Spinal cord (tissue), 10 donors: ENCODE measurements at places on chromosomes 4 and X. TPM values are rescaled to one million over a fixed set of nuclear protein-coding genes. Genes with fewer than 3 reads are reported as not detected.

GRCh38 chr4:63728480-63729177, 680.6 kb downstream of the TECRL start:
- no peak for DNase-seq

GRCh38 chrX:39619182-39620009, 478.4 kb downstream of the BCOR start:
- DNase-seq, result no peak

DNA sequence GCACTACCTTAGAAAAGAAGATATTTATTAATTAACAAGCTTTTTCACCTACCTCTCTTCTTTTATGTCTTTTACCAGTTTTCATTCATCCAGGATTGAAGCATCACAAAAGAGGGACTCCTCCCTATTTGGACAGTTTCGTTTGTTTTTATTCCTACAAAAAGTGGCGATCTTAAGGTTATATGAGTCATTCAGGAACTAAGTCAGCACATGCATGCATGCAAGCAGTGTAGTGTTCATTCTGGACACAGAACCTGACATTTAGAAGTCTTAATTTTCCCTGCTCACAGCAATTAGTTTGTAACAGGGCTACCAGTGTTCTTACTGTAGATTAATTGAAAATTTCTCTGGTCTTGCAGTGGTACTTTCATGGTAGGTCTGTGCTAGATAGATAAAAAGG, 47.9 kb upstream of the QRFPR start:
- no peak for DNase-seq

DNA sequence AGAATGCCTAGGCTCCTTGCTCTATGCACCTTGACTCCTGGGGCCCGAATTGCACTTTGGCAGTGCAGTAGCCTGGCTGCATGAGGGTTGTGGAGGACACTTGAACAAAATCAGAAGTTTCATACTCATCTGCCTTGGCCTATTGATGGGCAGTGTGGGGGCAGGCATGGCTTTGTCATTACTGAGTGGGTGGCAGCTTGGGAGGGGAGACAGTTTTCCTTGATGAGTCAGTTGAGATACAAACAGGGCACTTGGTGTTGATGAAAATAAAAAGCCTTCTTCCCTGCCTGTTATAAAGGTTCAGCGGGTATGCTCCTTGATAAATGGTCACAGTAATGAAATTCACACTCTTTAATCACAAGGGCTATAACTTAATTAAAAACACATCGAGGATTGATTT, 126.8 kb upstream of the MAMLD1 start:
- DNase-seq, result peak; percentile 4

DNA sequence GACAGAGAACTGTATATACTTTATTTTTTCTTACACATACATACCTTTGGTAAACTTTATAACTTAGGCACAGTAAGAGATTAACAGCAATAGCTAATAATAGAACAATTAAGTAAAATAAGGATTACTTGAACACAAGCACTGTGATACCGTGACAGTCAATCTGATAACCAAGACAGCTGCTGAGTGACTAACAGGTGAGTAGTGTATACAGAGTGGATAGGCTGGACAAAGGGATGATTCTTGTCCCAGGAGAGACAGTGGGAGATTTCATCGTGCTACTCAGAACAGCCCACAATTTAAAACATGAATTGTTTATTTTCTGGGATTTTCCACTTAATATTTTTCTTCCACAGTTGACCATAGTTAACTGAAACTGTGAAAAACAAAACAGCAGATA, 411.8 kb downstream of the PPP1R2C start:
- no peak for DNase-seq

DNA sequence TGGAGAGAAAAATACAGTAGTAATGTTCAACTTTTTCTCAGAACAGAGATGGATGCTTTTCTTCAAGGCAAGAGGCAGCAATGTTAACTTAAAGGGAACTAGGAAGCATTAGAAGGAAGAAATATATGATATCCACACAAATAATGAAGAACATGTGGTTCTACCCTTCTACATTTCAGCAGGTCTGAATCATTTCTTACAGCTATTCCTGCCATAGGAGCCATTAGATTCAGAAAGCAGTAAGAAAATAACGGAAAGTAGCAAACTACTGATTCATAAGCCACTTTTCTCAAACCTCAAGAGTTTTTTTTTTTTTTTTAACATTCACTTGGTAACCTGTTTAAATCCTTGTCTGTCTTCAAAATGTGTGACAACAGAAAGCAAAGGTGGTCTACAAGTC, 1251.6 kb upstream of the AGA start:
- DNase-seq, result no peak

DNA sequence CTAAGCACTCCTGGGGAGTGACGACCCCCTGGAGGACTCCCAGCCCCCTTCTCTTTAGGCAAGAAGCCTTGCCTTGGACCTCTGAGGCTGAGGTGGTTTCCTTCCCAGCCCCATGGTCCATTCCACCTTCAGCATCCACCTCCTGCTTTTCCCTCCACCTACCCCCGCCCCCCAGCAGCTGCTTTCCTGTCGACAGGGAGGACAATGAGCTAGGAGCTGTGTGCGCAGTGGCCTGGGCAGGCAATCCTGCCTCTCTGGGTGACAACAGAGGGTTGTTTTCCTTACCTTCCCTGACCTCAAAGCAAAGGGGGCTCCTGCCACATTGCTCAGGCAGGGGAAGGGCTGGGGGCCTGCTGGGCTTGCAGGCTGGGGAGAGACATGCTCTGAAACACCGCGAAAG, 123.5 kb downstream of the BCOR start:
- no peak for DNase-seq

DNA sequence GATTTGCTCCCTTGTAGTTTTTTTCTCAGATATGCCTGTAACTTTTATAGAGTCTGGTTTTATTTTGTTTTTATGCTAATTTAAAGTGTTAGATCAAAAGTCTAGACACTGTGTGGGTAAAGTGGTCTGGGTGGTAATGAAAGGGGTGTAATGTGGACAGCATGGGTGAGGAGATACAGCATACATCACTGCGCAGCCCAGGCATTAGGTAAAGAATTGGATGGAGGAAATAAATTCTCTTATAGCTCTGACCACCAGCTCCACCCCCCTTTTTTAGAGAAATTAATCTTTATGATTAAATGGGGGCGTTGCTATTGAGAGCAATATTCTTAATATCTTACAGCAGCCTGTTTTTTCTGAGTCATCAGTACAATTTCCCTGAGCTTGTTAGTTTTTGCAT, 163.9 kb upstream of the IGFBP7 start:
- DNase-seq, result no peak

GRCh38 chr4:164828955-164829354, 48.0 kb upstream of the APELA start:
- no peak for DNase-seq

DNA sequence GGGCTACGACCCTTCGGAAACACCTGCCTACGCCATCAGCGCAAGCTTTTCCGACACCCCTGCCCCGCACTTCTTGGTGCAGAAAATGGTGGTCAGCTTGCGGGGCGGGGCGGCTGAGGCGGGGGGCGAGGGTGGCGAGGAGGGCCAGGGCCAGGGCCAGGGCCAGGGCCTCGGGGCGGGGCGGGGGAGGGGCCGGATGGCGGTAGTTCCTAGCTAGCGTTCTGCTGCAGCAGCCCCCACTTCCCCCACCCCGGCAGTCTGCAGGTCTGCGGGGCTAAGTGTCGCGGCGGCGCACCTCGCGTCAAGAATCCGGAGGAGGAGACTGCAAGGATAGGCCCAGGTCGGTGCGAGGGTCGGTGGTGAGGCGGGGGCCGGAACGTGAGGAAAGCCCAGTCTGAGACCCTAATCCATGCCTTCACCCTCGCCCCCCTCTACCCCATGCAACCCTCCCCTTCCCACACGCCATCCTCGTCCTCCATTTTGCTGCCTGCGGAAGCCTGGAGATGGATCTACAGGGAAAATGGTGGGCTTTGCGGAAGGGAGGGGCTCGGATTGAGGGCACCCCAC, 600 bp downstream of the BEX4 start:
- DNase-seq, result peak; percentile 79

- DNase-seq, result peak; percentile 1
Observed at GRCh38 chrX:39261446-39262147, 460.3 kb downstream of the MID1IP1 start.

DNA sequence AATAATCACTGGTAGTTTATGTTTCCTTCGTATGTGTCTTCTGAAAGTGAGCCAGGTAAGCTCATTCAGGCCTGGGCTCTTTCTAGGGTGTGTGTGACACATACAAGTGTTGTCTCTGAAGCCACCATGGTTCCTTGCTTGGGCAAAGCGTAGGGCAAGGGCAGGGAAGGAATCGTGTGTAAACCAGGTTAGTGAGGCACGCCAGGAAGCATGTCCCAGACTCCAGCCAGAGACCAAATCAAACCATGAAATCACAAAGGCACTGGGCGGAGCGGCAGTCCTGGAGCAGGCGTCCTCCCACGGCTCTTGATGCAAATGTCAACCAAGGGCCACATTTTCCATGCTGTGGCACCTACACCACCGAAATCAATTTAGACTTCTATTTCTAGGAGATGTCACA, 67.0 kb downstream of the NYX start:
- DNase-seq, result no peak

DNA sequence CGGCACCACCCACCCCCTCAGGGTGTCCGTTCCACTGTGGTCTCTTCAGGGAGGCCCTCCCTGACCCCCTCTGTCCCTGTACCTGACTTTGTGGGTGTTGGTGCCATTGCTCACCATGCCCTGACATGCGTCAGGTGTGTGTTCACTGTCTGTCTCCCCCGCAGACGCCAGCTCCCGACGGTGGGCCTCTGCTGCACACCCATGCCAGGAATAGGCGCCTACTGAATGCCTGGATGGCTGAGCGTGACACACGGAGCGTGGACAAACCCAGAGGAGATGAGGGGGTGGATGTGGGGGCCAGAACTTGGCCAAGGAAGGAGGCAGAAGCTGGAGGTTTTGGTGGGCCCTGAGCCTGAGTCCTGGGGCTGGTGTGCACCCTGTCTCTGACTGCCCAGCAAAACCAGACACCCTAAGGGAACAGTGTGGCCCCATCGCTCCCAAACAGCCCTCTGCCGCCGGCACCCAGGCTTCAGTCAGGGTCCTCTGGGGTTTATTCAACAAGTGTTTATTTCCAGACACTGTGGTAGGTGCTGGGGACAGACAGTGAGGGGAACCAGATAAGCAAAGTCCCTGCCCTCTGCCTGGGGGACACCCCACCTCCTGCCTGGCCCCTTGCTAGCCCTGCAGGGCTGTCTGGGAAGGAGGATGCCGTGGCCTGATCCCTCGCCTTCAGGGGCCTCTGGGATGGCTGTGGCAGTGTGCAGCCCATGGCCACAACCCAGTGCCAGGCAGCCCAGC, 76.9 kb downstream of the WFS1 start:
- no peak for DNase-seq

DNA sequence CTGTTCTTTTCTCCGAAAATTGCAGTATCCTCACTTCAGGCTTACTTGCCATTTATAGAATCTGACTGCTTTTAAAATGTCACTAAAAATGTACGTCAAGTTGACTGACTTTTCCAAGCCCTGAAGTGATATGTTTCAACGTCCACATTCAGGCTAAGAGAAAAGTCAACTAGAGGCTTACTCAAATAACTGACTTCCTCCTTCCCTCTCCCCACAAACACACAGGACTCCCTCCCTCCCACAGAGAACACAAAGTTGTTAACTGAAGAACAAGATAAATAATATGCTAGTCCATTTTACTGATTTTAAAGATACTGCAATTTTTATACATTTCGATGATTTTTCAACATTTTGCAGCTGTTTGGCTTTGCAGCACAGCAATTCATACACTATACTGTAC, 13.8 kb upstream of the CDKL2 start:
- no peak for DNase-seq

- peak; percentile 10 for DNase-seq
Observed at GRCh38 chr4:111717921-111718320, 427.3 kb upstream of the FAM241A start.

DNA sequence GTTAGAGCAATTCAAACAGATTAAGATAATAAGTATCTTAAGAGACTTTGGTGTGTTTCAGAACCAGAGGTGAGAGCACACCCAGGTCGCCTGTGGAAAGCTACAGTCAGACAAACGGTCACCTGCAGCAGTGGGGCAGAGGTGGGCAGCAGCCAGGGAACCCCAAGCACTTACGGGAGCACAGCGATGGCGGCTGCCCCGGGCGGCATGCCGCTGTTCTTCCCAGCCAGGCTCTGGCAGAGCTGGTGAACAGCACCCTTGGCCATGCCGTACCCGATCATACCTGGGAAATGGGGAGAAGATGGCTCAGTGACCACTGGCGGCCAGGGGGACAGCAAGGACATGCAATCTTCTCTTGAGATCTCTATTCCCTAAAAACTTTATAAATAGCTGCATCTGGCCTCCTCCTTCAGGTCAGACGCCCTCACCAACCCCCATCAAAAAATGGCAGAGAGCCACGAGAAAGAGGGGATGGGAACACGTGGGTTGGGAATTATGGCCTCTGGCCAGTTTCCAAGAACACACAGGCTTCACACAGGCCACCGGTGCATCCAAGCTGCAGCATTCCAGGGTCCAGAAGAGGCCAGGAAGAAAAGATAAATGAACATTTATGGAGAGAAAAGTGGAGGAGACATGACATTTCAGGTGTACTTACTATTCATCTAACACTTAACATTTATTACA, 19.7 kb downstream of the QDPR start:
- DNase-seq, result no peak

DNA sequence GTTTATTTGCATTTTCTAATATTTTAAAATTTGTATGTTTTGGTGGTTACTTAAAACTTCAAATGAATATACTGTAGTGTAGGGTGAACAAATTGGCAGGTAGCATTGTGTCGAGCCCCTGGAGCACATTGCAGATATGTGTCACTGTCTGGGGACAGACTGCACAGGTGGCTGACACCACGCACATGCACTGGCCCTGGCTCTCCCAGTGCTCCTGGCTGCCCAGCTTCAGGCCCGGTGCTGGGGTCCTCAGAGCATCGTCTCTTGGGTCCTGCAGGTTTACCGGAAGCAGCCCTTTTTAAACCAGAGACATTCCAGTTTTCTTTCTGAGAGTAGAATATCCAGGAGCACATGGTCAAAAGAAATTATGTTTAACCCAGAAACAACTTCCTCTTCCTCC, 15.6 kb downstream of the BST1 start:
- no peak for DNase-seq

DNA sequence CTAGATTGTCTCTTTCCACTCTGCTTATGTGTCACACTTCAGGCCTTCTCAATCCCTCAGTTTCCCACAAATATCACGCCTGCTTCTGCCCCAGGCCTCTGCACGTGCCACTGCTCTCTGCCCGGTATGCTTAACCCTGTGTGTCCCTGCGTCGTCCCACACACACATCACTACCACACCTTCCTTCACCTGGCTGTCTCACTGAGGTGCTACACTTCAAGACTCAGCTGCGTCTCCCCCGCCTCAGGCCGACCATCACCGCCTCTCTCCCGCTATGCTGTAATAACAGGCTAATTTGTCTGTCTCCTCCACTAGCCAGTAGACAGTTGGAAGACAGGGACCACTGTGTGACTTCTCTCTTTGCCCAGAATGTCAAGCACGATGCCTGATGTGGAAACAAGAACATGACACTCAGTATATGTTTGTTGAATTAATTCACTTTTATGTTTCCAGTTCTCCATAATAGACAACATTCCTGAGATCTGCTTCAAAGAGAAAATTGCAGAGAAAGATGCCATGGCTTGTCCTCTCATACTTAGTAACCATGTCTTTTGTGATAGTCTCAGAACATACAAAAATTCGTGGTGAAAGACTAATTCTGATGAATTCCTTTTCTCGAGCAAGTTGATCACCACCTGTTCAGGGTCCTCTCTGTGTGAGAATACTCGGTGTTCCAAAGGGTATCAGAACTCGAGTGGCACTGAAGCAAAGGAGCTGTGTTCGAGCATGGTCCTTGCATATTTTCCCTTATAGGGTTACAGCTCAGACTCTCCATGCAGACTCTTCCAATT, 54.2 kb downstream of the AFAP1 start:
- no peak for DNase-seq

FREM3 gene
- 3.0 TPM for total RNA-seq

FAM200B gene
- 81.3 TPM for total RNA-seq

LYAR gene
- 7.4 TPM for total RNA-seq

GYPA gene
- 9.9 TPM for total RNA-seq

PCDH19 gene
- 14.3 TPM for total RNA-seq

BMP3 gene
- 10.9 TPM for total RNA-seq
